PC-9 (cell line): ENCODE measurements at places on chromosomes 4 and X. TPM values are rescaled to one million over a fixed set of nuclear protein-coding genes. Genes with fewer than 3 reads are reported as not detected.

The SFRP2 gene
- total RNA-seq: not detected in 2 replicates

DNA sequence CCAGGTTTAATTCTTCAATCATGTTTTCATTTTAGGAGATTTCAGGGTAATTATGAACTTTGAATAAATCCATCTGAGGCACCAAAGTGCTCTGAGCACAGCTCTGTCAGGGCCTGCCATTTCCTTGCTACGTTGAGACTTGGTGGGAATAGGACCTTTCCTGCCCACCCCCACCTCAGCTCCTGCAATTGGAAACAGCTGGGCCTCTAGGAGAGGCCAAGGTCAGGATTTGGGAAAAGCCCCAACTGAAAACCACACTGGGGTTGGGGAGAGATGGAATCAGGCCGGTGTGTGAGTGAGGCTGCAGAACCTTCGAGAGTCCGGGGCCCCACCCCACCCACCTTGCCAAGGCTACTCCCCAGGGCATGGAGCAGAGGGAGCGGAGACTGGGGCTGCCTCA, 212.7 kb upstream of the BCOR start:
- no peaks in the 10 kb centered on the region for H3K4me1 ChIP-seq
- DNase-seq: no peak
- H3K27ac ChIP-seq: no peak overlapping the region
- no peaks in the 10 kb centered on the region for H3K36me3 ChIP-seq
- H3K4me3 ChIP-seq: no peak overlapping the region

DNA sequence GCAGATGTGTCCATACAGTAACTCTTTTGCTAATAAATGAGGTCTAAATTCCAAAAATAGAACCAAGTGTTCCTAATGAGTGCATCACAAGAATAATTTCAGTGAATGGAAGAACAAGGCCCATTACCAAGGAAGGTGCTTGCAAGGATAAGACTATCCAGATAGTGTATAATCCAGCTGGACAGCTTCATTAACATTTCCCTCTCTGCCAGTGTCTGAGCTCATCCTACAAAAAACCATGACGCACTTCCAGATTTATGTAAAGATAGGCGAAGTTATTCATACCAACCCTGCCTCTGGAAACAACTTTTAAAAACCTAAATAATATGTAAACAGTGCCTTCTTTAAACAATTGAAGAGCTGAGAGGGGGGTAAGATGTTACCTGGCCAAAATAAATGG, 177.9 kb upstream of the STK26 start:
- H3K27ac ChIP-seq: no peak overlapping the region
- no peak overlapping the region for H3K4me3 ChIP-seq
- H3K4me1 ChIP-seq: peaks cover 11% of the 10 kb centered on the region
- no peaks in the 10 kb centered on the region for H3K27me3 ChIP-seq
- H3K36me3 ChIP-seq: no peaks in the 10 kb centered on the region
- DNase-seq: no peak

DNA sequence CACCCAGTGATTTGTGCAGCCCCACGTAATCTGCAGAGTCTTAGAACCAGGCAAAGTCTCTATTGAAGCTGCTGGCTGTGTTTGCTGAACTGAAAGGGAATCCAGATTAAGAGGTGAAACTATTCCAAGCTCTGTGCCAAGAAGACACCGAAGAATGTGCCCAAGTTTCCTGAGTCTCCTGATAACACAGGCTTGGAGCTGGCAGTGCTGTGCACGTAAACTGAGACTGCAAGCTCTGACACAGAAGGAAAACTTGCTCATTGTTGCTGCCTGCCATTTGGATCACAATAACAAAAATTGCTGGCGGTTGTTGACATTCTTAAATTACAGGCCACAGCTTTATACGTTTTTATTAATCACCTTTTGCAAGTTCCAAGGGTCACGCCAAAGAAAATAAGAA, 60.2 kb upstream of the VCX3B start:
- peaks cover 23% of the 10 kb centered on the region for H3K4me1 ChIP-seq
- no peaks in the 10 kb centered on the region for H3K27me3 ChIP-seq
- DNase-seq: peak; percentile 92
- H3K4me3 ChIP-seq: peak overlapping the region; percentile 28; the same call in 1 of the 2 replicates
- no peaks in the 10 kb centered on the region for H3K36me3 ChIP-seq
- peak overlapping the region; percentile 71 for H3K27ac ChIP-seq

DNA sequence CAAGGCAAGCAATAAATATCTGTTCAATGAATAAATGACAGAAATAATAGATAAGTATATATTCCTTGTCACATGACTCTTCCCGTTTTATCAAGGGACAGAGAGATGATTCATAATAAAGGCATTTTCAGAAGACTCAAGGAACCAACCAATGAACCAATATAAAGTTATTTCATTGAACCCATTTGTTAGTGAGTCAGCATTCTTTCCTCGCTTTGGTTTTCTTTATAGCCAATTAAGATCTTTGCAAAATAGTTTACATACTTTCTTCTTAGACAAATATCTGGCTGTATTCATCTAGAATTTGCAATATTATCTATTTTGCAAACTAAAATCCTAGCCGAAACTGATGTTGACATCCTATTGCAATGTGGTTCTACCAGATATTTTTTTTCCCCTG, 269.4 kb downstream of the IL15 start:
- no peak overlapping the region for H3K4me3 ChIP-seq
- H3K36me3 ChIP-seq: no peaks in the 10 kb centered on the region
- DNase-seq: no peak
- peaks cover 9% of the 10 kb centered on the region; the same call in 1 of the 2 replicates for H3K4me1 ChIP-seq

DNA sequence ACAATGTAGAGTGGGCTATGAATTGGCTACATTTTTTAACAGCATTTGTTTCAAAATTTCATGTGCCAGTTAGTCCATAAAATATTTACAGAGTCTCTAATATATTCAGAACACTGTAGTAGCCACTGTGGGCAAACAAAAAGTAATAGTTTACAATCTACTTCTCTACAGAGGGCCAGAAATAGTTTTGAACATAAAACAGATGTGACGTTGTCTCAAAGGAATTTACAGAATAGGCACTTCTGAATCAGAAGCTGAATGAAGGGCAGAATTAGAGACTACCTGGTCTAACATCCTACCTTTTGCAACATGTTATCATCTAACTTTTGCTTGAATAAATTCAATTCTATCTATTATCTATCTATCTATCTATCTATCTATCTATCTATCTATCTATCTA, 811.9 kb upstream of the EPHA5 start:
- H3K4me1 ChIP-seq: no peaks in the 10 kb centered on the region
- no peak for DNase-seq
- H3K27ac ChIP-seq: no peak overlapping the region
- H3K4me3 ChIP-seq: no peak overlapping the region
- H3K27me3 ChIP-seq: no peaks in the 10 kb centered on the region
- H3K36me3 ChIP-seq: no peaks in the 10 kb centered on the region

The AMBN gene
- total RNA-seq: not detected in 2 replicates

GRCh38 chr4:13201241-13201640, 282.9 kb downstream of the RAB28 start:
- H3K36me3 ChIP-seq: no peaks in the 10 kb centered on the region
- no peak overlapping the region for H3K27ac ChIP-seq
- H3K4me1 ChIP-seq: no peaks in the 10 kb centered on the region
- H3K4me3 ChIP-seq: no peak overlapping the region

DNA sequence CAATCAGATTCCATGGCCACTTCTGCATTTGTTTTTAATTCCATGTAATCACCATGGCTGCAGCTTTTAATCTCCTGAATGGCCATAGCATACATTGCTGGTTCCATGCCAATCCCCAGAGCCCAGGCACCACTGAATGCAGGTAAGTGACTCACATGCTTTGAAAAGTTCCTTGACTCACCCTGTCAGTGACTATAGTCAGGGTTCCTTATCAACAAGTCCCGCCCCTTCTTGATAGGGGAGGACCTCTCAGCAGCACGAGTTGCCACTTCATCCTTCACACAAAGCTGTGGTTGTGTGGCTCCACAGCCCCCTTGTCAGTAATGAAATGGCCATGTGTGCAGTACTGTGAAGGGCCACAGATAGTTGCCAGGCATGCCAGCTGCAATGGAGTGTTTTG, 516.6 kb downstream of the PPARGC1A start:
- DNase-seq: peak; percentile 72
- H3K27me3 ChIP-seq: no peaks in the 10 kb centered on the region
- H3K4me1 ChIP-seq: no peaks in the 10 kb centered on the region; the same call in 1 of the 2 replicates
- H3K27ac ChIP-seq: no peak overlapping the region

GRCh38 chrX:8273451-8273895, 102.4 kb upstream of the VCX2 start:
- DNase-seq: peak; percentile 52
- no peaks in the 10 kb centered on the region for H3K27me3 ChIP-seq
- no peak overlapping the region for H3K4me3 ChIP-seq
- peaks cover 26% of the 10 kb centered on the region for H3K4me1 ChIP-seq

- H3K36me3 ChIP-seq: peaks cover 10% of the 10 kb centered on the region
- H3K27me3 ChIP-seq: no peaks in the 10 kb centered on the region
- H3K4me1 ChIP-seq: no peaks in the 10 kb centered on the region
- no peak overlapping the region for H3K27ac ChIP-seq
- no peak overlapping the region for H3K4me3 ChIP-seq
Observed at GRCh38 chr4:143207555-143207954, 22.8 kb downstream of the USP38 start.

GRCh38 chr4:146029939-146030710, 91.5 kb upstream of the ZNF827 start:
- no peak overlapping the region for H3K4me3 ChIP-seq
- H3K27ac ChIP-seq: no peak overlapping the region
- DNase-seq: no peak
- no peaks in the 10 kb centered on the region for H3K27me3 ChIP-seq
- H3K36me3 ChIP-seq: no peaks in the 10 kb centered on the region
- H3K4me1 ChIP-seq: peaks cover 9% of the 10 kb centered on the region

The HTR2C gene
- total RNA-seq: 0.28 and 0.33 TPM in 2 replicates

The MAGEA11 gene
- not detected in 2 replicates for total RNA-seq

DNA sequence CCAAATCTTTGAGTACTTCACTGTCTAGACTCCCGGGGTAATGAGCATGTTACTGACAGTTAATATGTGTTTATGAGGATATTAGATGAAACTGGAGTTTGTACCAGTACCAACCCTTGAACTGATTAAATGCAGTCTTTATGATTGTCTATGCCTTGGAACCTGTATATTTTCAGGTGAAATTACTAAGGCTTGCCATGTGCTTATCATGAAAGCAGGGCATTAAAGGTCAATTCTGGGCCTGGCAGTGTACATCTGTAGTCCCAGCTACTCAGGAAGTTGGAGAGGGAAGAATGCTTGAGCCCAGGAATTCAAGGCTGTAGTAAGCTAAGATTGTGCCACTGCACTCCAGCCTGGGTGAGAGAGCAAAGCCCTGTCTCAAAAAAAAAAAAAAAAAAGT, 27.6 kb downstream of the PHEX start:
- no peaks in the 10 kb centered on the region for H3K27me3 ChIP-seq
- no peaks in the 10 kb centered on the region for H3K36me3 ChIP-seq
- peak overlapping the region; percentile 99 for H3K27ac ChIP-seq
- DNase-seq: peak; percentile 38

The PCDH18 gene
- total RNA-seq: 0.15 and 0.40 TPM in 2 replicates

- no peak for DNase-seq
- no peak overlapping the region for H3K27ac ChIP-seq
- H3K4me3 ChIP-seq: no peak overlapping the region
- H3K36me3 ChIP-seq: no peaks in the 10 kb centered on the region
- no peaks in the 10 kb centered on the region for H3K4me1 ChIP-seq
Observed at GRCh38 chr4:17385403-17385802, 126.5 kb downstream of the QDPR start.

The FAT4 gene
- 4.5 and 5.5 TPM in 2 replicates for total RNA-seq

GRCh38 chrX:107574054-107574683, 54.1 kb upstream of the PRPS1 start:
- no peak overlapping the region for H3K4me3 ChIP-seq
- no peaks in the 10 kb centered on the region for H3K27me3 ChIP-seq
- peaks cover 45% of the 10 kb centered on the region for H3K4me1 ChIP-seq
- peak overlapping the region; percentile 95 for H3K27ac ChIP-seq
- no peaks in the 10 kb centered on the region for H3K36me3 ChIP-seq

DNA sequence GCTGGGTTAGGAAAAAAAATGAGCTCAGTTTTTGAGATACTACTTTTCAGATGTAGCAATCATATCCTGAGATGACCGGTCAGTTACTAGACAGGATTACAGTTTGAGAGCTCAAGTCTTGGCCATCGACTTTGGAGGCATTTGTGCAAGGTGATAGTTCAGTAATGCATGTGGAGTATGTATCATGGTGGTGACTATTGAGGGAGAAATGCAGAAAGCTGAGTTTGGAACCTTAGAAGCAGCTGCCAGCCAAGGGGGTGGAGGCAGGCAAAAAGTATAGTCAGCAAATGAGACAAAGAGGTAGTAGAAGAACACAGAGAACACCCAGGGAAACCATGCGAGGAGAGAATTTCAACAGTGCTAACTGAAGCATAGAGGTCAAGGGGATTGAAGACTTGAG, 48.7 kb upstream of the SLC4A4 start:
- H3K27ac ChIP-seq: no peak overlapping the region
- H3K4me3 ChIP-seq: no peak overlapping the region
- no peaks in the 10 kb centered on the region for H3K27me3 ChIP-seq
- no peaks in the 10 kb centered on the region for H3K4me1 ChIP-seq

DNA sequence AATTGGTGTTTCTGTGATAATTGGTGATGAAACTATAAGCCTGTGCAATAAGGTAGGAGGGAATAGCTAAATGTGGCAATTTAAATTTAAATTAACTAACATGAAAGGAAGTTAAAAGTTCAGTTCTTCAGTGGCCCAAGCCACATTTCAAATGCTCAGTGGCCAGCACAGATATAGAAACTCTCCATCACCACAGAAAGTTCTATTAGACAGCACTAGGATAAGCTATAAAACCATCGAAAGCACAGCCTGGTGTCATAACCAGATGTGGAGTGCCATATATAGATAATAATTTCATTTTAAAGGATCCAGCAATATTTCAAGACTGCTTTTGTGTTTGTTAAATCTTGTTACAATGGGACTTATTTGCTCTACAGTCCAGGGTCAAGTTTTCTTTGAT, 119.3 kb upstream of the NR3C2 start:
- H3K4me3 ChIP-seq: no peak overlapping the region
- no peaks in the 10 kb centered on the region for H3K36me3 ChIP-seq
- DNase-seq: no peak

GRCh38 chr4:31086756-31087330, 366.7 kb downstream of the PCDH7 start:
- no peaks in the 10 kb centered on the region for H3K27me3 ChIP-seq
- H3K36me3 ChIP-seq: no peaks in the 10 kb centered on the region
- DNase-seq: no peak
- no peak overlapping the region for H3K4me3 ChIP-seq
- no peak overlapping the region for H3K27ac ChIP-seq

The CASP6 gene
- total RNA-seq: 22.3 and 22.4 TPM in 2 replicates

DNA sequence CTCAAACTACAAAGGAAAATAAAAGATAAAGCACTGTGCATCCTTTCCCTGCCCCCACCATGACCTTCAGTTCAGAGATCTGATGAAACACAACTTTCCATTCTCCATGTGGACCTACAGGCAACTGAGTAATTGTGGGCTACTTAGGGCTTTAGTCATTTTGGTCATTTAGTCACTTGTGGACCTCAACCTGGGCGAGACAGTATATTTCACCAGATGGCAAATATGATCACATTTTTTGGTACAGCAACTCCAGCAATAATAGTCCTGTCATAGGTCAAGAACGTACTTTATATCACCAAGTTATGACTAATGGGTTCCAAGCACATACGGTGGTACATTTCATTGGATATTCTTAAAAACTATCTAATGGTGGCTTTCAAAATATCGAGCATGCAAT, 141.2 kb downstream of the PDGFC start:
- no peak overlapping the region for H3K4me3 ChIP-seq
- H3K4me1 ChIP-seq: no peaks in the 10 kb centered on the region
- no peaks in the 10 kb centered on the region for H3K36me3 ChIP-seq
- H3K27ac ChIP-seq: no peak overlapping the region

The SPOCK3 gene
- not detected in 2 replicates for total RNA-seq

- H3K4me3 ChIP-seq: no peak overlapping the region
- H3K4me1 ChIP-seq: no peaks in the 10 kb centered on the region
- no peak overlapping the region for H3K27ac ChIP-seq
- H3K36me3 ChIP-seq: no peaks in the 10 kb centered on the region
- H3K27me3 ChIP-seq: no peaks in the 10 kb centered on the region
Observed at GRCh38 chrX:146614663-146615478, 194.7 kb upstream of the CXorf51B start.
